Activated CD8-positive, alpha-beta memory T cell treated with anti-CD3 and anti-CD28 coated beads for 4 hours (primary cell): ENCODE measurements at places on chromosomes 4 and X.
A peak's percentile ranks its signal among the peaks of the same experiment; 100 is the strongest.

GRCh38 chr4:22474636-22475310 lies 41.1 kb downstream of the ADGRA3 start:
- DNase-seq, result no peak

DNA sequence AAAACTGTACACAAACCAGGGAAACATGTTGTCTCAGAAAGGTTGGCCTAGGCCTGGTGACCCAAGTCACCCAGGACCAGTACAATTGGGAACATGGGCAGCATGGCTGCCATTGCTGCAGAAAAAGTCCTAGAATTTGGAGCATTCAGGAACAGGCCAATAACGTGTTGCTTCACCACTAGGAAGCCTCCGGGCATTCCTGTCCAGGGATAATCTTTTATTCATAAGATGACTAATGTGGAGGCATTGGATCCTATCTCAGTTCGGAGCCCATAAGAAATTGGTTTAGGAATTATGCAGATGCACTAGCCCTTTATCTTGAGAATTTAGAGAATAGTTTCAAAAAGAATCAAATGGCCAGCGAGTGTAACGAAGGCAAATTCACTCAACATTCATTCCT lies 242.8 kb upstream of the NDST4 start:
- DNase-seq, result no peak

- DNase-seq, result no peak
Observed at GRCh38 chr4:8355306-8355705, 85.2 kb downstream of the ACOX3 start.

DNA sequence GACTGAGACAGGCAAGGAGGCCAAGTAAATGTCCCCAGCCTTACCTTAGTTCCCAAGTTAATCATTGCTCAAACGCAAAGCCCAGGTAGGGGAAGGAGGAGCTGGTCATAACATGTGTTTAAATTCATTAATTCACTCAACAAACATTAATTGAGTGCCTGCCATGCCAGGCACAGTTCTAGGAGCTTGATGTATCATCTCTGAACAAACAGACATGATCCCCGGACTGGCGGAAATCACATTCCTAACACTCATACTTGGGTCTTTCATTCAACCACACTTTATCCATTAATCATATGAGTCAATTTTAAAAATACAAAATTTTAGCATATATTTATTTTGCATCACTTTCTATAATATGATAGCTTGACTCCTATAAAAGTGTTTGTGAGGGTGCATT lies 335.3 kb upstream of the NOCT start:
- DNase-seq, result no peak

GRCh38 chr4:181559637-181560036 lies 683.6 kb upstream of the TENM3 start:
- no peak for DNase-seq

- DNase-seq, result no peak
Observed at GRCh38 chrX:134803551-134804183, 145.4 kb upstream of the PLAC1 start.

DNA sequence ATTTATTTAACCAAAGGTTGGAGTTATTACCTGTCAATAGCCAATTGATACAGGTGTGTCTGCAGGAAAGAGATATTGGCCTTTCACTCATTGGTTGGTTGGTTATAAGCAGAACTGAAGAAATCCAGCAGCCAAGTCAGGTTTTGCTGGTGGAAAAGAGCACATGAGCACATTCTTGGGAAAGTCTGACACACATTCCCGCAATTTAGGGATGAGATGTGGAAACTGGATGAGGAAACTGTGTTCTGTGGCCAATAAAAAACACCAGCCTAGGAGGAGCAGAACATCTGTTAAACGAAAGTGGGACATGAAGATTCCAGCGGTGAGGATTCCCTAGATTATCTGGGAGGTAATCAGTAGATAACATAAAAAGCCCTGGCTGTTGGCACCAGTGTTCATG lies 567.4 kb upstream of the CPEB2 start:
- no peak for DNase-seq

GRCh38 chrX:37785569-37785968 lies 5.7 kb downstream of the CYBB start:
- DNase-seq, result no peak

- no peak for DNase-seq
Observed at GRCh38 chr4:61924131-61924530, 724.0 kb downstream of the ADGRL3 start.

- peak; percentile 75 for DNase-seq
Observed at GRCh38 chrX:7147978-7148854, at the start of gene PUDP. Gene PUDP (minus strand): TSS chrX:7148153. CDS start chrX:7148113, 40 bp downstream.

GRCh38 chr4:141131723-141132071 lies 1.6 kb downstream of the RNF150 start:
- DNase-seq, result no peak

DNA sequence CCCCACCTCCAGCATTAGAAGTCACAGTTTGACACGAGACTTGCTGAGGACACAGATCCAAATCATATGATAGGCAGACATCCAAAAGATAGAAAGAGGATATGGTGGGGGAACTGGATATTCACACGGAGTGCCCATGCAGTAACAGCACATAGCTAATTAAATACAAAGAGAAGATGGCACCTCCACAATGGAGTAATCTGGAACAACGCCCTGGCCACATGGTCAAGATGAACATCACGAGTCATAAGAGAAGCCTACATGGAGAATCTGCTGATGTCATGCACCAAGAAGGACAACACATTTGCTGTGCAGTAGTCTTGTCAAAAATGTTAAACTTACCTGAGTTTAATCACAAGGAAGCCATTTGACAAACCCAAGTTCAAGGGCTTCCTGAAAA lies 10.1 kb upstream of the LOC101059915 start:
- DNase-seq, result no peak

DNA sequence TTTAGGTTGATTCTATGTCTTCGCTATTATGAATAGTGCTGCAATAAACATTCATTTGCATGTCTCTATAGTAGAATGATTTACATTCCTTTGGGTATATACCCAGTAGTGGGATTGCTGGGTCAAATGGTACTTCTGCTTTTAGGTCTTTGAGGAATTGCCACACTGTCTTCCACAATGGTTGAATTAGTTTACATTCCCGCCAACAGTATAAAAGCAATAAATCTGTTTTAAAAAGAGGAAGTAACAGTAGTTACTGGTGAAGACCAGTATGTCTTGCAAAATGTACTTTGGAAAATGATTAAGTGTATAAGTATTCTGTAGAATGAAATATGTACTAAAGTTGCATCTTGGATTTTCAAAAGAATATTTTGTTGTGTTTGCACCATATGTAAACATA lies 77.3 kb downstream of the SHROOM4 start:
- no peak for DNase-seq

GRCh38 chr4:105194328-105195231 lies 47.9 kb downstream of the TET2 start:
- DNase-seq, result no peak

DNA sequence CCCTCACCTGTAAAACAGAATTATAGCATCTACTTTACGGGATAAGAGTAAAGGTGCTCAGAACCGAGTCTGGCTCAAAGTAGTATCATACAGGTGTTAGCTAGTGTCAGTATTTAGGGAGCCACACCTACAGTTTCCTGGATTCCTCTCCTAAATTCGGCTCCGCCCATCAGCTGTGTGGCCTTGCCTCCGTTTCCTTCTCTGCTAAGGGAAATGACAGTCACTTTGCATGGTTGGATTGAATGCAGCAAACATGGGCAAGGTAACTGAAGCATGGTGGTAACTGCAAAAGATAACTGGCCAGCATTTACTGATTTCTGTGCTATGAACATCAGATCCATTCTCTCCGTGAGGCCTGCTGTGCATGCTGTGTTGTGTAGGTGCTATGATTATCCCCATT lies 2.8 kb downstream of the PPP1R3F start:
- DNase-seq, result no peak

- DNase-seq, result no peak
Observed at GRCh38 chr4:102172341-102172740, 172.9 kb downstream of the SLC39A8 start.

GRCh38 chrX:113202601-113203000 lies 362.0 kb upstream of the AMOT start:
- no peak for DNase-seq

DNA sequence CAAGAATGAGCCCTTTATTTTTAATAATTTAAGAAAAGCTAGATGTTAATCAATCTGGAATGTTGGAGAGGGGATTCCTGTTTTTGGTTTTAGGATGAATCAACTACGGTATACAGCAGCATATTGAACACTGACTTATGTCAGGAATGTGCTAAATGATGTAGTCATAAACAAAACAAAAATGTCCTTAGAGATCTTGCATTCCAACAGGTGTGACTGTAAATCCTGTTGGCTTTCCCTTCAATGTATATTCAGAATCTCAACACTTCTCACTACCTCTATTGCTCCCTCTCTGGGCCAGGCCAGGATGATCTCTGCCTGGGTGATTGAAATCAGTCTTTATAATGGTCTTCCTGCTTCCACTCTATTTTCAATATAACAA lies 37.8 kb upstream of the BDH2 start:
- no peak for DNase-seq

DNA sequence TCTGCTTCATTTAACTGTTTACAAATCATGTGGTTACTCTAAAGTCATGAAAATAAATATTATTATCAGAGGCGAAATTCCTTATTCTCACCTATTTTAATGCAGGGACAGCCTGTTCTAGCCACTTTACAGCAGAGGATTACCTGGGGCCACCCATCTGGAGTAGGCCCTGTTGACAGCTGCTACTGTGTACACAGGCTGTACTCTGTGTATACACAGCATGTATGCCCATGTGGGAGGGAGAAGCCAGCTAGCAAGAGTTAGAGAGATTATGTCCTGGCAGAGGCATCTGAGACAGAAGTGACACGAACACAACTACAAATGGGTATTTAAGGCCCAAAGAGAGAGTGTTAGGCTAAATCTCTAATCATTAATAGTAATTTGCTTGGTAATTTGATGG lies 62.1 kb downstream of the GPRIN3 start:
- DNase-seq, result no peak

DNA sequence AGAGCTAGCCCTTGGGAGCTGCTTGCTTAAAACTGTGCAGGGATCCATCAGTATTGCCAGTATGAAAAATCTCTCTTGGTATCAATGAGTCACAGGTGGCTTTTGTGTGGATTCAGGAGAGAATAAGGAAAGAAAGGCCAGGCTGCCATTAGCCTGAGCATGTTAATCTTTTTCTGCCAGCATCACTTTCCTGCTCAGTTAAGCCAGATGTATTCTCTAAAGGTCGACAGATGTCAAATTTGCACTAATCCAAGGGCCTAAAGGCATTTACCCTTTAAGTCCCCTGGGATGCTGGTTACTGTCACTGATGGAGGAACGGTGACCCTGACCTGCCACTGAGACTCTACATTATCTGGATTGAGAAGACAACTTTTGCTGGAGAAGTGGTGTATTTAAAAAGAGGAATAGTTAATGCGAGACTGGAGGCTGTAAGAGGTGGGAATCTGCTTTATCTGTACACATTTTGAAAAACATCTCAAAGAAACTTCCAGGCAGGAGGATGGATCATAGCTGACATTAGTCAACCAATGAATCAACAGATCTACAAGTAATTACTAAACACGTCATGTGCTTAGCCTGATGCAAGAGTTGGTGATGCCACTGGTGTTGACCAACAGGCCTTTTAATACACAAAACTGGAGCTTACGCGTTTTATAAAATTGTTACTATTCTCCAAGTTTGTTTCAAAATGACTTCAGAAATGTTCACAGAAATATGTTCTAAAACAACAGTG lies 241.4 kb upstream of the ANXA3 start:
- DNase-seq, result no peak

DNA sequence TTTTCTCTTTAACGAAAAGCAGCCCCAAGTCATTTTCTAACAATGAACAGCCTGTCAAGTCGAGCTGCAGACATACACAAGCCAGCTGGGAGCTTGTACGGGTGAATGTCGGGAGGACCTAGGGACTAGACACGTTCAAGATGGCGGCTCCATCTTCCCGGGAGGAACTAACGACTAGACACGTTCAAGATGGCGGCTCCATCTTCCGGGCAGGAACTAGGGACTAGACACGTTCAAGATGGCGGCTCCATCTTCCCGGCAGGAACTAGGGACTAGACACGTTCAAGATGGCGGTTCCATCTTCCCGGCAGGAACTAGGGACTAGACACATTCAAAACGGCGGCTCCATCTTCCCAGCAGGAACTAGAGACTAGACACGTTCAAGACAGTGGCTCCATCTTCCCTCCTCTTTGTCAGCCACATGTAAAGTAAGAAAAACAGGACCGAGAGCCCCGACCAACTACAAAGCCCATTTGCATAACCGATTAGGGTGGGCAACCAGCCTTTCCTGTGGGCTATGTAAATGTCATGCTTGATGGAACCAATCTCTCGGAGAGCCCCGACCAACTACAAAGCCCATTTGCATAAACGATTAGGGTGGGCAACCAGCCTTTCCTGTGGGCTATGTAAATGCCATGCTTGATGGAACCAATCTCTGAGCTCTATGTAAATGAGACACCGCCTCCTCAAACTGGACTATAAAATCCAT lies 175.5 kb downstream of the DHRSX start:
- peak; percentile 7 for DNase-seq

DNA sequence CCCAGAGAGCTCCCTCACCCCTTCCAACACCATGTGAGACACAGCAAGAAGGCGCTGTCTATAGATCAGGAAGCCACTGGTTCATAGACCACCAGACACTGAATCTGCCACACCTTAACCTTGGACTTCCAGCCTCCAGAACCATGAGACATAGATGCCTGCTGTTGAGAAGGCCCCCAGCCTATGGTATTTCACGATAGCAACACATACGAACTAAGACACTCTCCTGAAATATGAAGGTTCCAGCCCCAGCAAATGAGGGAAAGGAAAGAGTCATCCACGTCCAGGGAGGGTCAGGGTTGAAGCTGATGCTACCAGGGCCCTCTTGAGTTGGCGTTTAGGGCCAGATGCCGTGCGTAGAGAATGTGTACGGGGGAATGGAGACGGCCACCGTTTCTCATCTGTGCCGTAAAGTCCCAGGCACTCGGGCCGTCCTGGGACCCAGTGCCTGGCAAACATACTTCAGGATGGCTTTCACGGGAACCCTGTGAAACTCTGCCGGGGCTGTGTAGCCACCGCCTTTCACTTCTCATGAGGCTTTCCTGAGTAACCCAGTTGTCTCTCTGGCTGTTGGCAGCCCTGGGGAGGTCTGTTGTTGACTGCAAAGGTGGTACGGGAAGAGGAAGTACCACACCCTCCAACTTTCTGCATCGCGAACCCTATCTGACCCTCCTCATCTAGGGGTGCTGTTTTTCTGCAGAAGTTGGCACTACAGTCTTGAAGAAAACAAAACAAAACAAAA lies 17.7 kb upstream of the P2RY8 start:
- peak; percentile 33 for DNase-seq

GRCh38 chr4:147378780-147379179 lies 102.1 kb upstream of the EDNRA start:
- DNase-seq, result no peak

- no peak for DNase-seq
Observed at GRCh38 chr4:128284317-128284716, 3.3 kb downstream of the PGRMC2 start.

DNA sequence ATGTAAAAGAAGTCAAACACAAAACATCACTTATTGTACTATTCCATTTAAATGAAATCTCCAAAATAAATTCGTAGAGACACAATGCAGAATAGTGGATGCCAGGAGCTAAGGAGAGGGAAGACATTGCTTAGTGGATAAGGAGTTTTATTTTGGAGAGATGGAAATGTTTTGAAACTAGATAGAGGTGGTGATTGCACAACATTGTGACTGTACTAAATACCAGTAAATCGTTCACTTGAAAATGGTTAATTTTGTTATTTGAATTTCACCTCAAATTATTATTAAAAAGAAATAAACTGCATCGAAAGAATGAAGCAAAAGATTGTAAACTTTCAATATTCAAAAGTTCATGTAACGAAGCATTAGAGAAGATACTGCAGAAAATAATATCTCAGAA lies 9.7 kb upstream of the ACSL4 start:
- no peak for DNase-seq

- no peak for DNase-seq
Observed at GRCh38 chrX:10102046-10102704, 54.6 kb upstream of the CLCN4 start.
